ENCODE measurements at places on chromosomes 3 and 15. TPM values are rescaled to one million over a fixed set of nuclear protein-coding genes. Genes with fewer than 3 reads are reported as not detected.

GPR149 gene
- total RNA-seq = 0.09 TPM

ZNF80 gene
- total RNA-seq = not detected

KNG1 gene
- total RNA-seq = 0.34 TPM

SLC28A2 gene
- not detected for total RNA-seq

SLC35G2 gene
- total RNA-seq = 3.6 TPM

AGTR1 gene
- 0.13 TPM for total RNA-seq

RARRES1 gene
- total RNA-seq = 0.16 TPM

CEP19 gene
- total RNA-seq = 1.5 TPM

ANKDD1A gene
- total RNA-seq = 6.1 TPM

ZIC4 gene
- 1.9 TPM for total RNA-seq

- DNase-seq = no peak
- H3K27me3 ChIP-seq = no peaks in the 10 kb centered on the region
- H3K36me3 ChIP-seq = peaks cover 39% of the 10 kb centered on the region
- H3K4me3 ChIP-seq = peak overlapping the region; percentile 89
- H3K4me1 ChIP-seq = peaks cover 35% of the 10 kb centered on the region
Observed at GRCh38 chr3:126472277-126473006, 3.2 kb downstream of the ZXDC start.

DNA sequence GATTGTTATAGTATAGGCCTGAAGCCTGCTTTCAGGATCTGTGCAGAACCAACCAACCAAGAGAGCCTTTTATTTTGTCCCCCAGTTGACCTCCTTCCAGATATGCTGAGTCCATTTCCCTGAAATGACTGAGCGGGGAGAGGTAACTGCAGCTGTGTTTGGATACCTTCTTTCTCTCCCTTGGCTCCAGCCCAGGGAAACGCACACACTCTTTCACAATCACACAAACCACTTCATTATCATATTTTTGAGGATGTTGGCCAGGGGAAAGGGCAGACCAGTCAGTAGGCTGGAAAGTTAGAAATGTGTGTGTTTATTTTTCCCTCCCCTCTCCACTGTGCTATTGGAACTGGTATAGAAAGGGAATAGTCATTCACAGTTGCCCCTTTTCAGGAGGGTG, 417.7 kb upstream of the TBL1XR1 start:
- no peak overlapping the region for H3K27ac ChIP-seq
- H3K4me3 ChIP-seq = no peak overlapping the region
- peaks cover 5% of the 10 kb centered on the region for H3K36me3 ChIP-seq
- H3K4me1 ChIP-seq = peaks cover 56% of the 10 kb centered on the region
- DNase-seq = no peak
- no peaks in the 10 kb centered on the region for H3K27me3 ChIP-seq

DNA sequence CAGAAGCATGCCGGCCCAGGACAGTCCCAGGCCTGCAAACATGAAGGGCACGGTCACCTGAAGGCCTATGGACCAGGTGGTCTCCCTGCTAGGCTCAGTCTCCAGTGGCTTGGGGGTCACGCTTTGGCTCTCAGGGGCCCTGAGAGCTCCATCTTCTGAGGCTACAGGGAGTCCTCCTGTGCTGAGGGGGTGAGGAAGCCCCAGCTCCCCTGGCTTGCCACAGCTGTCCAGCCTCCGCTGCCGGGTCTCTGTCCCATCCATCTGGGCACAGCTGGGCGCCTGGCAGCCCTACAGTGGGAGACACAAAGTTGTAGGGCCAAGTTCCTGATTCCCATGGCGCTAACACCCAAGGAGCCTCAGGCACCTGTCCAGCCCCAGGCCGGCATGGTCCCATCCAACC, 16.0 kb downstream of the SLC41A3 start:
- H3K4me1 ChIP-seq = peaks cover 8% of the 10 kb centered on the region
- H3K36me3 ChIP-seq = peaks cover 5% of the 10 kb centered on the region
- H3K27me3 ChIP-seq = no peaks in the 10 kb centered on the region
- DNase-seq = no peak
- H3K27ac ChIP-seq = no peak overlapping the region
- no peak overlapping the region for H3K4me3 ChIP-seq

DNA sequence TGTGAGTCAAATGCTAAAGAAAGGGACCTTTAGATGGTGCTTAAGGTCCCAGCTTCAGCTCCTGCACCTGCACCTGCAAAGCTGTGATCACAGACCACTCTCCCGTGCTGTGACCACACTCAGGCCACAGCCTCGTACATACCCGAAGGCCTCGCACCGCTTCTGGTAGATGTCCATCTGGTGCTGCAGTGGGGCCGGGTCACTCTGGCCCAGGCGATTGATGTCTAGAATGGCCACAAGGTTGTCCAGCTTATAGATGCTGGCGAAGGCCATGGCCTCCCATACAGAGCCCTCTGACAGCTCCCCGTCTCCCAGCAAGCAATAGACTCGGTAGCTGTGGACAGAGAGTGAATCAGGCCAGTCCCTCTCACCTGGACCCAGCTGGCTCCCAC, 21.0 kb downstream of the TKT start:
- no peak for DNase-seq
- no peak overlapping the region for H3K4me3 ChIP-seq
- peaks cover 9% of the 10 kb centered on the region for H3K4me1 ChIP-seq
- H3K27me3 ChIP-seq = no peaks in the 10 kb centered on the region

DNA sequence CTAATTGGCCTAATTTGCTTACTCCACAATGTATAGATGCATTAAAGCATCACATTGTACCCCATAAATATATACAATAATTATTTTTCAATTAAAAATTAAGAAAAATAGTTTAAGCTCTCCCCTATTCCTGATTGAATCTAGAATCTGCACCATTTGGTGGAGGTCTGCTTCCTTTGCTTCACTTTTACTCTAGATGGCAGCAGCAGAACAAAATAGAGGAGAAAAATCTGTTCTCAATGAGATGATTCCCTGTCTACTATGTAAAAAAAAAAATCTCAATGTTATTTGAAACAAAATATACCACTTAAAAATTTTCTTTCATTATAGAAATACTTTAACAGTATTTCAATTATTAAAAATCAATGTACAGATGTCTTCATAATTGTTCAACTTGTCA, 109.6 kb upstream of the FXR1 start:
- H3K4me1 ChIP-seq = peaks cover 21% of the 10 kb centered on the region
- no peaks in the 10 kb centered on the region for H3K36me3 ChIP-seq
- DNase-seq = no peak
- H3K27me3 ChIP-seq = no peaks in the 10 kb centered on the region
- H3K27ac ChIP-seq = no peak overlapping the region
- no peak overlapping the region for H3K4me3 ChIP-seq

GRCh38 chr15:95440712-95441111, 889.8 kb upstream of the NR2F2 start:
- H3K27ac ChIP-seq = no peak overlapping the region
- H3K36me3 ChIP-seq = no peaks in the 10 kb centered on the region
- no peak for DNase-seq

DNA sequence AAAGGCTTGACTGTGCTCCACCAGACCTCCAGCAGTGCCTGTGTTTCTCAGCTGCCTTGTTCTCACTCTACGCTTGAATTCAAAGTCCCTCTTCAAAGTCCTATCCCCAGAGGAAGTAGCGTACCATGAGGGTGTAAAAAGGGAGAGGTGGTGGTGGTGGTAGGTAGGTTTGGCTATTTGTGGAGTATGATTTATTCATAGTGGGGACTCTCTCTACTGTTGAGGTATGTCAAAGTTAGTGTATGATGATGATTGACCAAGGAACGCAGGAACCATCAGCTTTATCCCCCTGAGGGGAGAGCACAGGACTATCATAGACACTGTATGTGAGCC, 137.9 kb downstream of the GHSR start:
- H3K4me3 ChIP-seq = no peak overlapping the region
- H3K27me3 ChIP-seq = no peaks in the 10 kb centered on the region
- H3K36me3 ChIP-seq = peaks cover 49% of the 10 kb centered on the region
- DNase-seq = no peak
- no peak overlapping the region for H3K27ac ChIP-seq

DNA sequence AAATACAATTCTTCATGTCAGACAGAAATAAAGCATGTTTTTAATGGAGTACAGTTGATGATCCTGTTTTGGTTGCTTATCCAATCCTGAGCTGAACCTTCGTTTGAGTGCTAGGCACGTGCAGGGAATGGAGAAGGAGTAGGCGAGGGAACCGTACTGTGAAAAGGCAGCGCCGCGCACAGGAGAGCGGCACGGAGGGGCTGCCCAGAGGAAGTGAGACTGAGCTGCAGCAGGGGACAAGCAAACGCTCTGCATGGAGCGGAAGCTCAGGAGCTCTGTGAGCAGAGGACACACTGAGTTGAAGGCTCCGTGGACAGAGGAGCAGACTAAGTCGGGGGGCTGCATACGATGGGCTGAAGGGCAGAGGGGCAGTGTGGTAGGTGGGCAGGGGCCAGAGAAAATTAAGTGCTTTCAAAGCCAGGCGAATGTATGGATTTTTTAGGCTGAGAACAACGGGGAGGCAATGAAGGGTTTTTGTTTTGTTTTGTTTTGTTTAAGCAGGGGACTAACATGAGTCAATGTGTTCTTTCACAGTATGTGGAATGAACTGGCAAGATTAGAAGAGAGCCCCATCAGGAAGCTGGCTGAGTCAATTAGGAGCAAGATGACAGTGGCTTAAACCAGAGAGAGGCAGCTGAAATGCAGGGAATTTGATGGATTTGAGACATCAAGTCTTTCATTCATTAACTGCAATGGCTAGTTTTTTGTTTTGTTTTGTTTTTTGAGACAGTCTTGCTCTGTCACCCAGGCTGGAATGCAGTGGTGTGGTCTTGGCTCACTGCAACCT, 23.8 kb upstream of the TM2D3 start:
- H3K4me1 ChIP-seq = peaks cover 6% of the 10 kb centered on the region
- no peak for DNase-seq
- H3K27ac ChIP-seq = no peak overlapping the region
- no peaks in the 10 kb centered on the region for H3K27me3 ChIP-seq
- H3K36me3 ChIP-seq = peaks cover 8% of the 10 kb centered on the region
- peak overlapping the region; percentile 10 for H3K4me3 ChIP-seq

DNA sequence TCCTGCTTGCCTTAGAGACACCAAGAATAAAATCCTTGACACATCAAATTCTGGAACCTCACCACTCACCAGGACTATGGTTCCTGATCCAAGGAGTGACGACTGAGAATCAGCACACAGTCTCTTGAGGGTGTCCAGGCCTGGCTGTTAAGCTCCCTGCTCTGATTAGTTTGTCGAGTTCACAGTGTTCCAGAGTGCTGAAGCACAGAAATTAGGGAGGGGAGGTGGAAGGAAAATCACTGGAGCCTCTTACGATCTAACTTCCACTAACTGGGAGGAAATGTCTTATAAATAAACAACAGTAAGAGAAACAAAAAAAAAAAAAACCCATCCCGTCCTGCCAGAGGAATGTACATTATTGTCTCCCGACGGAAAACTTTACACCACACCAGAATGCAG, 330.2 kb downstream of the TIGIT start:
- no peaks in the 10 kb centered on the region for H3K36me3 ChIP-seq
- no peak overlapping the region for H3K4me3 ChIP-seq
- no peaks in the 10 kb centered on the region for H3K27me3 ChIP-seq
- peaks cover 21% of the 10 kb centered on the region for H3K4me1 ChIP-seq
- no peak overlapping the region for H3K27ac ChIP-seq
- no peak for DNase-seq

DNA sequence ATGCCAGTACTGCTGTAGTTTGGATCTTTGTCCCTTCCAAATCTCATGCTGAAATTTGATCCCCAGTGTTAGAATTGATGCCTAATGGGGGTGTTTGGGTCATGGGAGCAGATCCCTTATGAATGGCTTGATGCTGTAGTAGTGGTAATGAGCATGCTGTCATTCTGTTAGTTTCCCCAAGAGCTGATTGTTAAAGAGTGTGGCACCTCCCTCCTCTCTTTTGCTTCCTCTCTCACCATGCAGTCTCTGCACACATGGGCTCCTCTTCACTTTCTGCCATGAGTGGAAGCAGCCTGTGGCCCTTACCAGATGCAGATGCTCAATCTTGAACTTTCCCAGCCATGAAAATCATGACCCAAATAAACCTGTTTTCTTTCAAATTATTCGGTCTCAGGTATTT, 141.3 kb upstream of the DPPA4 start:
- no peak for DNase-seq
- peak overlapping the region; percentile 32 for H3K27ac ChIP-seq
- peaks cover 12% of the 10 kb centered on the region for H3K4me1 ChIP-seq
- H3K4me3 ChIP-seq = no peak overlapping the region

DNA sequence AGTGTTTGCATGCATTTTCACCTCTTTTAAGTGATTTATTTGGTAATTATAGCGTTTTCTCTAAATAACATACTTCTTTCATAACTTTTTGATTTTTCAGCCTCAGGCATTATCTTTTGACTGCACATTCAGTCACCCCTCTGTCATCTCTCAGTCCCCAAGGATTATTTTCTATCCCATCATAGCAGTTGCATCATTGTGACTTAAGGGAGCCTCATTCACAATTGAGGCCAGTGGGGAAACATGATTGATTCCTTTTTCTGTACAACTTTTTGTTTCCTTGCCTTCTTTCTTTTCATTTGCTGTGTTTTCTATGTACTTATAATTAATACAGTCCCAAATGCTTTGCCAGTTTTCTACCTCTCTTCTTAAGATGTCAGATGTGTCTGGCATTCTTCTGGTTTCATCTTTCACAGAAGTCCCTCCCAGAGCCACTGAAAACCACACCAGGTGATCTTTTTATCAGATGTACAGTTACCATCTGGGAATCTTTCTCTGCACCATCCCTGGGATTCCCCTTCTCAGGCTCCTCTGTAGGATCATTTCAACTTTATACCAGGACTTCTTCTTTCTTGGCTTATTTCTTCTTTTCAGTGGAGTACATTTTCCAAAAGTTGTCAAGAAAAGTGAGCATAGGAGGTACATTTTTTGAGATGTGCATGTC, 151.4 kb downstream of the RAP2B start:
- H3K4me3 ChIP-seq = no peak overlapping the region
- H3K27ac ChIP-seq = no peak overlapping the region
- DNase-seq = no peak

DNA sequence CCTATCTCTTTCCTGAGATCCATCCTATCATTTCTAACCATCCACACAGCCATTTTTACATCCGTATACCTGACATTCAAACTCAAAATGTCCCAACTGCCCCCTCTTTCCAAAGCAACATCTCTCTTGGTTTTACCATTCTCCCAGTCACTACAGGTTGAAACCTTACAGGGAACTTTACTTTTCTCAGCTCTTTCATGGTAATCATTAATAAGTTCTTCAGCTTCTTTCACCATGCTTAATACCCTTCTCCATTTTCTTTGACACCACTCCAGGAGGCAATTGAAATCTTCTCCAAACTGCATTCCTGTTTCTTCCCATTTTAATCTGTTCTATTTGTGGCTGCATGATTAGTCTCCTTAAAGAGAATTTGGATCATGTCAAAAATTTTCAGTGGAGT, 352.5 kb downstream of the GAP43 start:
- no peak overlapping the region for H3K27ac ChIP-seq
- H3K4me1 ChIP-seq = peaks cover 29% of the 10 kb centered on the region
- no peak overlapping the region for H3K4me3 ChIP-seq

Measured in WTC11 (cell line).